ENCODE measurements at places on chromosomes 1 and 21.

GRCh38 chr1:176032040-176032645 is 174.9 kb downstream of the COP1 start:
- DNase-seq = no peak

GRCh38 chr1:164796916-164797315 is 237.9 kb downstream of the PBX1 start:
- no peak for DNase-seq

GRCh38 chr1:215118081-215118480 is 35.5 kb downstream of the KCNK2 start:
- no peak for DNase-seq

DNA sequence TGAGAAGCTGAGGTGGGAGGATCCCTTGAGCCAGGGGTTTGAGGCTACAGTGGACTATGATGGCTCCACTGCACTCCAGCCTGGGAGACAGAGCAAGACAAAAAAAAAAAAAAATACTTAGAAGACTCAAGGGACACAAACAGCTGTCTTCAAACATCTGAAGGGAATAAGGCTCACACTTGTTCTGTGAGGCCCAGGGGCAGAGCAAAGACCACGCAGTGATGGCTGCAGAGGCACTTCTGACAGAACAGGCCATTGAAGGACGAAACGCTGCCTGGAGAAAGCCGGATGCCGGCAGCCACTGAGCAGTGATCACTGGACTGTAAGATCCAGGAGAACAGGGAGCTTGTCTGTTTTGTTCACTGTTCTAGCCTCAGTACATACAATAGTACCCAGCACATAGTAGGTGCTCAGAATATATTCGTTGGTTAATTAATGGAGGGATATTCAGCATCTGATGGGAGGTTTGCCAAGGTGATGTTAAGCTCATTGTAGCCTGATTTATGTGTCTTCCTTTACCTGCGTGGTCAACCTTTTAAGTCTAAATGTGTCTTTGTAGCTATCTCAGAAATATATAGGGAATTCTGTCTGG is 12.1 kb upstream of the NDC1 start:
- no peak for DNase-seq

- no peak for DNase-seq
Observed at GRCh38 chr1:92544756-92545165, 58.0 kb upstream of the GFI1 start.

- no peak for DNase-seq
Observed at GRCh38 chr1:205245096-205245495, 17.4 kb downstream of the TMCC2 start.

GRCh38 chr1:96355521-96355920 is 366.1 kb upstream of the PTBP2 start:
- DNase-seq = no peak

DNA sequence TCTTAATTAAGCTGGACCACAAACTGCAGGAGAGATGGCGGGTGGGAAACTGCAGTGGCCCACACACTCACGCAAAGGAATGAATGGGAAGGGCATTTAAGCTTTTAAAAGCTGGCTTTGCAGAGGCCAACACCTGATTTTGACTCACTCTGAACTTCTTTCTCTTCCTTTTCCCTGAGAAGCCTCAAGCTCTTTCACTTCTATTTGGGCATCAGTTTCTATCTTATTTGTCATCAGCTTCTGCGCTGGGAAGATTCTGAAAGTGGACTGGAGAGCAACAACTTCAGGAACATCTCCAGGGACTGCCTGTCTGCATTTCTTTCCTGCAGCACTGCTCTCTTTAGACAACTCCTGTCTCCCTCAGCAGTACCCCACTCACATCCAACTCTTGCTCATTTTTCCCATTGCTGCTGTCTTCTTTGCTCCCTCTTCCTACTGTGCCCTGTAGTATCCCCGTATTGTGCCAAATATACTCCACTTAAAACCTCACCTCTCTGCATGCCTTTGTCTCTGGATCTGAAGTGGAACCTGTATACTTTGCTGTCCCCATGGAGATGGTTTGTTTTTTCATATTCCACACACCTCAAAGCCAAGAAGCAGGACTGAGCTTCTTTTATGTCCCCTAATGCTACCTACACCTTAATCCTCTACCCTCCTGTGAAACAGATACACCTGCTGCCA is 143.3 kb upstream of the JUN start:
- no peak for DNase-seq

- no peak for DNase-seq
Observed at GRCh38 chr1:156293895-156294294, 1.6 kb downstream of the GLMP start.

DNA sequence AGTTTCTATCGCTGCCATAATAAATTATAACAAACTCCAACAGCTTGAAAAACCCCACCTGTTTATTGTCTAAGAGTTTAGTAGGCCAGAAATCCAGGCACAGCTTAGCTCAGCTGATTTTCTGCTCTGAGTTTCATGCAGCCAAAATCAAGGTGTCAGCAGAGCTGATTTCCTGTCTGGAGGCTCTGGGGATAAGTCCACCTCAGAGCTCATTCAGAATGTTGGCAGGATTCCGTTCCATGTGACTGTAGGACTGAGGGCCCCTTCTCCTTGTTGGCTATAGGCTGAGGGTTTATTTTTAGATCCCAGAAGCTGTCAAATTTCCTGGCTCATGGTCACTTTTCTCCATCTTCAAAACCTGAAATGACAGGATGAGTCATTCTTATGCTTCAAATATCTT is 91.6 kb upstream of the CHODL start:
- DNase-seq = no peak

DNA sequence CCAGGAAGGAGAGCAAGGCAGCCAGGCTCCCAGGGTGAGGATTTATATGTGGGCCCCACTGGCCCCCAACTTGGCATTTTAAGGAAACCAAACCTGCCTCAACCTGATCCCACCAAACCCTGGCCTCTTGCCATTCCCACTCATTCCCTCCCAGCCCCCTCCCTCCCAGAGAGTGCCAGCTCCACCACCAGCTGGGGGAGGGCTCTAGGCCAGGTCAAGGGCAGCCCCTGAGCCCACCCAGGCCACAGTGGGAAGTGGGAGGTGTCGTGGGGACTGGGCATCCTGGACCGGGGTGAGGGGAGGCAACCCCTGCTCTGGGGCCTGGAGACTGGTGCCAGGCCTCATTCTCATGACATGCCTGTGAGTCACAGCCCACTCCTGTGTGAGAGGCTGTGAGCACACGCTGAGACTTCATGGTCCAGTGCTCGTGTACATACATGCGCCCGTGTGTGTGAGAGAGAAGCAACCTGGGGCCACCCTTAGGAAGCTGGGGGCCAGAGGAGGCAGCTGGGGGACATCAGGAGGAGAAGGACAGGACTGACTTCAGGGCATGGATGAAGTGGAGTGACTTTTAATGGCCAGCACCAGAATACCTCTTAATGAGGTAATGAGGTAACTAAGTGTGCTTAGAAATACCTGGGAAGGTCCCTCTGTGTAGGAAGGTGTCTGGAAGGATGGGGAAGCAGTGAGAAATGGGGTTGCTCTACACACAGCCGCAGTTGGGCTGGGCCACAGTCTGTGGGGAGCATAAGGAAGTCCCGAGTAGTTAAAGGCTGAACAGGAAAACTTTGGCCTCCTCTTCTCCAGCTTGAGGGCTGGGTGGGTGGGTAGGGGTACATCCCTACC is at the start of gene S100A2:
S100A2 (minus strand) TSS at position 316 of the 846 bp plus-strand sequence. CDS start 1,967 bp downstream, outside the sequence.
- no peak for DNase-seq

- no peak for DNase-seq
Observed at GRCh38 chr1:239831577-239832355, 259.9 kb upstream of the FMN2 start.

DNA sequence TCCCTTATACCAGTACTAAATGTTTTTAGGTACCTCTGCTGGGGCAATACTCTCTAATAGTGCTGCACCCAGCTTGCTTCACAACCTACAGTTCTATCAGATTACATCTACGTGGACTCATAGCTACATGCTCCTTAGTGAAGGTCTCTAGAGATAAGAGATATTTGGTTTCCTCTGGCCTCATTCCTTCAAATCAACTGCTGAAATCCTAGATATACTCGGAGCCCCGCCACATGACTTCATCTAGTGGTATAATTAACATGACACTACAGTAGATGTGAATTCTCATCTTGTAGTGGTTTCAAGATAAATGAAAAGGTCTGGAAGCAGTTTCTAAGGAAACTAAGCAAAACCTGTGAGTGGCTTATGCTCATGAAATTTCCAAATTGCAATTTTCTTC is 115.4 kb downstream of the SMYD2 start:
- DNase-seq = no peak

Data from glutamatergic neuron (in vitro differentiated cells).